Fibroblast of skin of left biceps (primary cell): ENCODE measurements at places on chromosomes 5 and 9.

DNA sequence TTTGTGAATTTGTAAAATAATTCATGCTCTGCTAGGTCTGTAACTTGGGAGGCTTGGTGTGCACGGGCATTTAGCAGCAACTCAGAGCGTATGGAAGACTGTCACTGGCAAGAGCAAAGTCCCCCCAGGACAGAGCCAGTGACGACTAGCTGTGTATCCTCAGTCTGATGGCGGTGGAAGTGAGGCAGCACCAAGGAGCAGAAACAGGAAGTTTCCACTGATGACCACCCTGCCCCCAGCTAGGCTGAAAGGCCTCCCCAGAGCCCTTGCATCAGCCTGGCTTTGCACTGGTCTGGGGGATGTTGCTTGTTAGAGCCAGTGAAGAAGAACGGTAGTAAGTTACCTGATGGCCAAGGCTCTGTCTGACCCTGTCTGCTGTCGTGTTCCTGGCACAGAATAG is 66.8 kb upstream of the ABL1 start:
- DNase-seq = no peak

- no peak for DNase-seq
Measured at GRCh38 chr9:69818750-69819345, 1.8 kb upstream of the CFAP95 start.

DNA sequence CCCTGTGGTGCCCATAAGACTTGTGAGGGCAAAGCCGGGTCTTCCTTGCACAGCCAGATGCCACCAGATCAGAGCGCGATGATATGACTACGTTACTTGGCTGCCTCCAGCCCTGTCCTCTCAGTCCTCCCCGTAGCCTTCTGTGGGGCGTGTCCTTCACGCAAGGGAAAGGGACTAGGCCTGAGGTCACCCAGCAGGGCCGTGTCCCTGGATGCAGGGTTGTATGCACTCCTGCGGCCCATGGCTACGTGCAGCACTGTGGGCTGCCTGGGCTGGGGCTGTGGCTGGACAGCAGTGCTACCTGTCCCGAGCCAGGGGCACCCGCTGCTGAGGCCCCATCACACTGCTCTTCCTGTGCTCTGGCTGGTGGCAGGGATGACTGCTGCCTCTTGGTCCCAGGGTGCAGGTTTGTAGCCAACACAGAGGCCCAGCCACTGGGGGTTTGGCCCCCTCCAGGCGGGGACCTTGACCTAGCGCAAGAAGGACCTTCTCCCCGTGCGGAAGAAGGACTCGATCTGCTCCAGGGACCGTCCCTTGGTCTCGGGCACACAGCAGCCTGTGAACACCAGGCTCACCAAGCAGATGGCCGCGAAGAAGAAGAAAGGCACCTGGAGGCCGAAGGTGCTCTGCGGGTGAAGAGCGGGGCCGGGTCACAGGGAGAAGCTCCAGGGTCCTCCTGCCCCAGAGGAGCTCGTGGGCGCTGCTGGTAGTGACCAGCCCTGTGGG is 7.2 kb downstream of the SLC2A6 start:
- no peak for DNase-seq

DNA sequence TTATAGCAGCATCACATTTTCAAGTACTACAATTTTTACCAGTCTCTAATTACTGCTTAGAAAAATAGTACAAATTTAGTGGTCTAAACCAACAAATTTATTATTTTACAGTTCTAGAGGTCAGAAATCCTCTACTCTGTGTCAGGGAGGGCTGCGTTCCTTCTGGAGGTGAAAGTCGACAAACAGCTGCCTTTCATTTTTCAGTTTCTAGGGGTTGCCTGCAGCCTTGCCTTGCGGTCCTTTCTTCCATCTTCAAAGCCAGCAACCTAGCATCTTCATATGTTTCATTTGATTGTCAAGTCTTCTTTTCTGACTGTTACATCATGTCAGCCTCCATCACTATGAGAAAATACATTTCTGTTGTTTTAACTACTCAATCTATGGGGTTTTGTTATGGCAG is 1022.1 kb downstream of the CDH18 start:
- no peak for DNase-seq

GRCh38 chr5:115458003-115458409 is 86.6 kb downstream of the FEM1C start:
- DNase-seq = no peak
